ENCODE measurements at places on chromosomes 2 and 18.
A peak's percentile ranks its signal among the peaks of the same experiment; 100 is the strongest.

DNA sequence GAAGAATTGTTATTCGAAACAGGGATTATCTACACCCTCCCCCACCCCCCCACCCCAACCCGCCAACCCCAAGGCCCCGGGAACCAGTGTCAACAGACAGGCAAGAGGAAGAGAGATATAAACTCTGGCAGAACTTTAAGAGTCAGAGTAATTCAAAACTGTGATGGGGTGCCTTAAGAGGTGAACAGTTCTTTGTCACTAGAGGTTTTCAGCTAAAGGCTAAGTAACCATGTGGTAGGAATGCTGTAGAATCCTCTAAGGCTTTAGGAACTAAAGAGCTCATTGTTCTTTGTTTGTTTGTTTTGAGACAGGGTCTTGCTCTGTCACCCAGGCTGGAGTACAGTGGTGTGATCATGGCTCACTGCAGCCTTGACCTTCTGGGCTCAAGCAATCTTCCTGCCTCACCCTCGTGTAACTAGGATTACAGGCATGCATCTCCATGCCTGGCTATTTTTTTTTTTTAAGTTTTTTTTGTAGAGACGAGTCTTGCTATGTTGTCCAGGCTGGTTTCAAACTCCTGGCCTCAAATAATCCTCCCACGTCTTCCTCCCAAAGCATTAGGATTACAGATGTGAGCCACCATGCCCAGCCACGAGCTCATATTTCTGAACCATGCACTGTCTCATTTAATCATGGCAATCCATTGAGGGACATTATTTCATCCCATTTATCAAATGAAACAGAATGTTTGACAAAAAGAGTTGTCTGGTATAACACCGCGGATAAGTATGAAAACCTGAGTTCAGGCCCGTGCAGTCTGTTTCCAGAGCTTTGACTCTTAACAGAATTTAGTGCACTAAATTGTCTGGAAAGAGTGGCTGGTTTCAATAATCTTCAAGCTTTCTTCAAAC, 20.8 kb upstream of the TMEM17 start:
- no peak for DNase-seq

DNA sequence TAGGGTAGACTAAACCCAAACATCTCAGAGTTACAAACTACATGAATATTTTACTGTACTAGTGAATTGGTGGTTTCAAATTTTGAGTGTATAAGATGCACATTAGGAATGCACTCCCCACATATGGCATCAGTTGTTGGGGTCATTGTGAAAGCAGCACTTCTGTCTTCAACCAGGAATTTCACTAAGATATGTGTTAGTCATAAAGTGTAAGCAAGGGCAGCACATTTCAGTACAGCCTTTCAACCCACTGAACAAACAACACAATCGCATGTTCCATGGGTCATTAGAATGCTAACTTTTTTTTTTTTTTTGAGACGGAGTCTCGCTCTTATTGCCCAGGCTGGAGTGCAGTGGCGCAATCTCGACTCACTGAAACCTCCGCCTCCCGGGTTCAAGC, 164.1 kb upstream of the MAP2 start:
- DNase-seq, result no peak

DNA sequence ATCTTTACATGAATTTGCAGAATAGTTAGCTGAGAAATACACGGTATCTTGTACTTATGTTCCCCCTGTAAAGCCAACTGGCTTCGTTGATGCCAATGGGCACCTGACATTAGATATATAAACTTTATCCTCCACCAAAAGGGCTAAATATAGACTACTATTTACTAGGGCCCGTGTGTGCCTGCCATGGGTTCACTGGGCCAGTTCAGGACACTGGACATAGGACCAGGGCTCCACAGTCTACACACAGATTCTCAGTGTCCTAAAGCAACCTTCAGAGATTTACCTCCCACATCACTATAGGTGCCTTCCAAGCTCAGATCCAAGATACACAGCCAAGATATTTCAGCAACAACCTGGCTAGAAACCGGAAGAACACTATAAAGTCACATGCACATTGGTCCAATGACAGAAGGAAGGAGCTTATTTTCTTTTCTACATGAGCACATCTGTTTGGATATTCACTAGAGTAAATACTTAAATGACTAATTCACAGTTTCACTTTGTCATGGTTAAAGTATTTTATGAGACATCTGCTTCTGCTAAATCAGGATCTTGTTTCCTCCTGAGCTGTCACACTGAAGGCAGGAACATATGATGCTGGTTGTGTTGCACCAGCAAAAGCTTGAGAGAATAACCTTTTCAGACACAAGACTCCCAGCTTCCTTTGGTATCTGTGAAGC, 95.1 kb downstream of the MYO5B start:
- DNase-seq, result peak; percentile 5

- no peak for DNase-seq
Measured at GRCh38 chr2:8584174-8585066, 97.4 kb upstream of the ID2 start.

- no peak for DNase-seq
Measured at GRCh38 chr2:237407700-237408099, 6.3 kb downstream of the COL6A3 start.

DNA sequence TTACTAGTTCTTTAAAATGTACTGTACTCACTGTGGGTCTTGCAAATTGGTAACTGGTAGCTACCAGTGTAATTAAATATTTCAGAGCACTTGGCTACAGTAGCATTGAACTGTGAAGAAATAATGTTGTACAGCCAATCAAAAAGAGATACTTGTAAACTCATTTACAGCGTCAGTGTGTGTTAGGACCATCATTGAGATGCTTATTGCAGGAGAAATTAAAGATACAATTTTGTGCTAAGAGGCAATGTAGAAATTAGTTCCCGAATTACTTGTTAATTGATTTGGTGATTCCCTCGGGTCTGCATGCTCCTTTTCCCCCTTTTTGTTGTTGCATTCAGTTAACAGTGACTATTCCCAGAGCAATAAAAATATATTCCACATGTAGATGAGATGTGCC, 330.5 kb downstream of the AGAP1 start:
- DNase-seq, result no peak

DNA sequence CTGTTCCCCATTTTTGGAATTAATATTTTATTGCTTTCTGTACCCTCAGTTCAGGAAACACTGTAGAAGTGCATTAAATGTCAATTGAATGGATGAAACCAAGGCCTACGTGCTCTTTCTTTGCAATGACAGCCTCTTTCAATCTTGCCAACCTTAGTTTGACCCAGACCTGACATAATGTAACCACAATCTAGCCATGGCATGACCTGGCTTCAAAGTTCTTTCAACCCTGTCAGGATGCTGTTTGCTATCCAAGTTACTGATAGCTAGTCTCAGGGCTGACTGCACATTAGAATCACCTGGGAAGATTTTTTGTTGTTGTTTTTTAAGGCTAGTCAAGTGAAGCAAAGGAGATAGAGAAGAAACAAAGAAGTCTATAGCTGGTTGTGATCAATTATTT, 190.9 kb upstream of the PKDCC start:
- DNase-seq, result no peak

DNA sequence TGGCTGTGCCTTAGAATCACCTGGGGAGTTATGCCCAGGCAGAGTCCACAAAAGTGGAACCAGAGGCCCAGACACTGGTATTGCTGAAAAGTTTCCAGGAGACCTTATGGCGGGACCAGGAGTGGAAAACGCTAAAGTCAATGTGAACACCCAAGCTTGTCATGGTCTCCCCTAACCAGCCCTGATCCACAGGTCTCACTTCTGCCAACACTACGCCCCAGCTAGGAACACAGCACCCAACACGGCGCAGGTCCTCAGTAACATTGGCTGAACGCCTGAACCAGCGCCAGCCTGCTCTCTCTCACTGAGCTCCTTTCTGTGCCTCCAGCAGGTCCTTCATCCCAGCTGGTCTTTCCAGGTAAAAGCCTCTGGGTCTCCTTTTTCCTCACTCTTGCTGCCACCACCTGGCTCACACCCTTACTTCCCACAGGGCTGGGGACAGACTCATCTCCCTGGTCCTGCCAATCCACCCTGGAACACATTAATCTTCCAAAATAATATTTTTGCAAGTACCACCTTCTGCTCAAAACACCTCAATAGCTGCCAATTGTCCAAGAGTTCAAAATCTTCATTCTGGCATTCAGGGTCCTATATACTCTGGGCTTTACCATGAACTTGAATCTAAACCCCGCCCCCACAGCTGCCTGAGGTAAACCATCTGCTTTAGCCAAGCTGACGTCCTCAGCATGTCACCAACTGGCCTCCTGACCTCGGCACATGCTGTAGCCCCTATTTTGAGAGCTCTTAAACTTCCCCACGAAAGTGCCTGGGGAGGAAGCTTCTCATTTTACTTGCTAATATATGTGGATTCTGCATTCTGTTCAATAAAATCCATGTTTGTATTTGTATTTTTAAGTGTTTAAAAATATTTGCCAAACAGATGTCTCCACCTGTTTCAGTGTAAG, 34.6 kb downstream of the ADCY3 start:
- no peak for DNase-seq

DNA sequence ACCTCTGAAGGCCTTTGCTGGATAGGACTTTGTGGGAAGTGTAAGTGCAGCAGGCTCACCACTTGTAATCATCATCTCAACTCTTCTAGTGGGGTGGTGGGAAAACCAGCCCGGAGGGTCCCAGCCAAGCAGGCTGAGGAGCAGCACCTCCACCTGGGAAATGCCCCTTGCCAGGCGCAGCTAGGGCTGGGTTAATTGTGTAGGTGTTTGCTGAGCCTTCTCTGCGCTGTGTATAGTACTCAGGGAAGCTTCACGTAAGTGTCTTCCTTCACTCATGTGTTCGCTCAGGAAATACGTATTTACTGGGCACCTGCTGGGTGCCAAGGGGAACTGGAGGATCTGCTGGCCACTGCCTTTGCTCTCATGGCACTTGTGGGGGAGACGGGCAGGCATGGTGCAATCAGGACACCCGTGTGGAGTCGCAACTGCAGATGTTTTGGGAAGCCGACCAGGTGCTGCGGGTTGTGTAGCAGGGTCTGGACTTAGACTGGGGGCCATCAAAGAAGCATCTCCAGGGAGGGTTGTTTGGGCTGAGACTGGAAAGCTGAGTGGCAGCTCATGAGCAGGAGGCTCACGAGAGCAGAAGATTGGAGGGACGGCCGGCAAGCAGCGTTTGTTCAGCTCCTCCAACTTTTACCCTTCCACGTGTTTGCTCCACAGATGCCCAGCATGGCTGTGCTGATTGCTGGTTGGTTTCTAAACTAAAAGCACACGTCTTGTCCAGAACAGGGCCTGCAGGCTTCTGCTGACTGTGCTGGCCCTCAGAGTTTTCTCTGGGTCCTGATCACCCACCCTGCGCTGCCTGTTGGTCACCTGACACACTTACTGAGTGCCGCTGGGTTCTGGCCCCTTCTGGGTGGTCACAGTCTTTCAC, 164.6 kb downstream of the LDLRAD4 start:
- DNase-seq, result no peak

GRCh38 chr2:235857598-235857997, 310.6 kb downstream of the GBX2 start:
- peak; percentile 6 for DNase-seq

DNA sequence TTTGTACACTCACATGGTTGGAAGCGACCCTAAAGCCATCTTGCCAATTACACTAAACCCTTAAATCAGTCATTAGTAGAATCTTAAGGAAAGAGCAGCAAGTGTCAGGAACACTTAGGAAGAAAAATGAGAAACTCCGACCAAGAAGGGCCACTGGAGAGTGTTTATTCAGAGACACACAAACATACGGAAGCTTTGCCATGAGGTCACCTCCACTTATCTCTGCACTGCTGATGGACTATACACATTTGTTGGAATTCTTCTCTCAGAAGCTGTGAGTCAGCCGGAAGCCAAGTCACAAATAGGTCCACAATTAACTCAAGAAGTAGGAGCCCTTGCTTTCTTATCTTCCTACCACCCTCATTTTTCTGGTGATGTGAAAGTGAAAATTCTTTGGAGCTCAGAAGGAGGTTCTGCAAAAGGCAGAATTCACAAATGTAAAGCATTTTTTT, 21.6 kb downstream of the BMP10 start:
- DNase-seq, result no peak

DNA sequence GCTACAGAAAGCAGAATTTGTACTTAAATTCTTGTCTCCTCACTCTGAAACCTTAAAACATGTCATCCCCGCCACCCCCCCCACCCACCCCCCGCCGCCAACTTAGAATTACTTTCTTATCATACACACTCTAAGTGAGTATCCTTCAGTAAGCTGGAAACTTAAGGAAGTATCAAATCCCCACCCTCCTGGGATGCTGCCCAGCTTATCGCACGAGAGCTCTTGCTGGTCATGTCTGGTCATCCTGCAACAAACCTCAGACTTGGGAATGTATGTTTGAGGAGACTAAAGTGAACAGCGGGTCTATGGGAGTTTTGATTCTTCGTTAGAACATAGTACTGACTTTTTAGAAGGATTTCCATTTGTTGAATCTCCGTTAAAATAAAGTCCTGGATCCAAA, 203.3 kb downstream of the PTGR3 start:
- DNase-seq, result no peak

GRCh38 chr2:132465917-132466316, 49.3 kb downstream of the GPR39 start:
- no peak for DNase-seq

DNA sequence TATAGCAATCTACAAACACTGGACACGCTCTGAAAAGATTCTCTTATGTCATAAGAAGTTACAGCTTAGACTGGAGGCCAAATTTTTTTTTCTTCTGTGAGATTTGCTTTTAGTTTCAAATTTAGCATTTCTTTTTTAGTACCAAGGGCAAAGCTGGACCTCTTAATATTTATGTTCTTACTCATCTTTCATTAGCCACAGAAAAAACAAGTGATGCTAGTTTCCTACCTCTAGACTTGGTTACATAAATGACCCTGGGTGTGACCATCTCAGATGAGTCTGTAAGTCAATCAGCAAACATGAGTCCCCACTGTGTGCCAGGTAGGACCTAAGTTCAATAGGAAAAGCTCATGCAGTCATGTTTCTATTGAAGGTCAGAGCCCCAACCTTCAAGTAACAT, 94.4 kb downstream of the MEP1B start:
- no peak for DNase-seq

DNA sequence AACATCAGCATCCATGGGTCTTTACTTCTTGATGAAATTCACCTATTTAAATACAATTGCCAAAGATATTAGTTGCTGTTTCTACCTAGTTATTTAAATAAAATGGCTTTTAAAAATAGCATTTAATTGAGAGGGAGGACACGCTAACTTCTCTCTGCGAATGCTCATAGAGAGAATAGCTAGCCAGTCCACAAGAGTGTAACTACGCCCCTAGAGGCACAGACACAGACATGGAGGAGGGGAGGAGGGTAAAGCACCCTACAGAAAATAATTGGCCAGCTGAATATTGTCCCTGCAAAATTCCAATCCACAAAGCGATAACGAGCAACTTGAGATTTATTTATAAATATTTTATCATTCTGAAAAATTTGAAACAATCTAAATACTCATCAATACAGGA, 97.0 kb upstream of the PAPOLG start:
- no peak for DNase-seq
